ENCODE measurements at places on chromosomes 2 and 18.

GRCh38 chr2:145157741-145158591 is 638.0 kb upstream of the ZEB2 start:
- no peak for DNase-seq

DNA sequence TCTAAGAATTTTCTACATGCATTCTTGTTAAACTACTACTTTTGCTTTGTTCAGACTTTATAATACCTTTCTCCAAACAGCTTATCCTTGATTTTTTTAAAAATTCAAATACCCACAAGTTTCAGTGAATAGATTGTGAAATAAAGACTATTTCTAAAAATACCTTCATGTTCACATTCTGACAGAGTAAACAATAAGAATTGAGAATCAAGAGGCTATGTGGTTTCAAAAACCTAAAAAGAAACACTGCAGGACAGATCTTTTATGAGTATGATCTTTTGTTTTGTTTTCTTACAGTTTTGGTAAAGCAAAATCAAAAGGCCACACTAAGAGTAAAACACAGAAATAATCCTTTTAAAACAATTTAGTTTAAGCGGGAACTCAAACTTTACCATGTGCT is 21.2 kb downstream of the ALS2 start:
- DNase-seq: no peak

- no peak for DNase-seq
Measured at GRCh38 chr18:72368308-72368707, 175.8 kb downstream of the CBLN2 start.

- DNase-seq: no peak
Measured at GRCh38 chr2:139805441-139805840, 1025.3 kb upstream of the NXPH2 start.

GRCh38 chr2:154187948-154188347 is 316.2 kb downstream of the GALNT13 start:
- no peak for DNase-seq
